ENCODE measurements at places on chromosomes 2 and 18.

- DNase-seq, result no peak
Observed at GRCh38 chr2:46922606-46923005, 7.0 kb upstream of the MCFD2 start.

DNA sequence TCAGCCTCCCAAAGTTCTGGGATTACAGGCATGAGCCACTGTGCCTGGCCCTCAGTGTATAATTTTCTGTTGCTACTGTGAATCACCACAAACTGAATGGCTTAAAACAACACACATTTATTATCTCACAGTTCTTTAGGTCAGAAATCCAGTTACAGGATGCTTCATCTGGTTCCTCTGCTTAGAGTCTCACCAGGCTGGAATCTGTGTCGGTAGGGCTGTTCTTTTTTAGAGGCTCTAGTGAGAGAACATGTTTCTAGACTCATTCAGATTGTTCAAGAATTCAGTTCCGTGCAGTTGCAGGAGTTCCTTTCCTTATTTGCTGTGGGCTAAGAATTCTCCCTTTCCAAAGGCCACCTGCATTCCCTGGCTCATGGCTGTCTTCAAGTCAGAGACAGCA, 22.2 kb downstream of the CCDC121 start:
- no peak for DNase-seq

DNA sequence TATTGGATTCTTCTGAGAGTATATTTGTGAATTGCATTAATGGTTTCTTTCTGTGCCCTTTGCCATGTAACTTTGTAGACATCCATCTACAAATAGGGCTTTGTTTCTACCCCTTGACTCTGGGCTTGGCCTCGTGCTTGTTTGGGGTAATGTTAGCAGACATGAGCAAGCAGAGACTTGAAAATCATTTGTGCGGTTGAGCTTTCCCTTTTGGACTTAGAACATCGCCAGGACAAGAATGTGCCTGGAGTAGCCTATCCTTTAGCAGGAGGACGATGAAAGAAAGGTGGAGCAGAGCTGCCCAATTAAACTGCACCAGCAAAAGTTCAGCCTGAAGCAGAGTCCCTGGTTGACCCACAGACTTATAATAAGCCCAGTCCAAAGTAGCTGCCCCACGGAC, 785.9 kb downstream of the EPHA4 start:
- DNase-seq, result no peak

DNA sequence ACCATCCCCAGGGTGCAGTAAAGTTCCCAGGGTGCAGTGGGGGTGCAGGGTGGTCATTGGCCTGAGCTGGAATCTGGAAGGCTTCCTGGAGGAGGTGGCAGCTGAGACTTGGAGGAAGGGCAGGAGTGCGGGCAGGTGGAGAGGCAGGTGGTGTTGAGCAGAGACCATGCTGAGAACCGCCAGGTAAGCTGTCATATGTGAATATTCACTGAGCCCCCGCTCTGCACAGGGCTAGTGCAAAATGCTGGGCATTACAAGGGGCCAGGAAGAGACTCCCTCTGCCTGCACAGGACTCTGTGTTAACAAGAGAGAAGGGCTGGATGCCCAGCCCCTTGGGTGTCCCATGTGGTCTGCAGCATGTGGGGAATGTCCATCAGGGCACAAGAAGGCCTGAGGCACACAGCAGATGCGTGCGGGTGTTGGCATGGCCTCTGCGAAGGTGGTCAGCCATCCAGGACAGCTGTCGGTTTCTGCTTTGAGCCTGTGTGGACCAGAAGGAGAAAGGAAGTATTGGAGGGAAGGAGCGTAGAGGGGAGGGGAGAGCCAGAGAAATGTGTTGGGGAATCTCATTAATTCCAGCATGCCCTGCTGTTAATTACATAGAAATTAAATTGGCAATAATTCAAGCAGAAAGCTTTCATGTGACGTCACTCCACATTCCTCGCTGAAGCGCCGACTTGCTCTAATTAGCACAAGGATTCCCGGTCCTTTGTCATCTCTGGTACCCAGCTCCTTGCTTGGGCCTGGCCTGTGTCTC, 62.8 kb upstream of the OTOS start:
- no peak for DNase-seq

GRCh38 chr18:3442919-3443318, 7.1 kb upstream of the TGIF1 start:
- DNase-seq, result no peak

All from HFF-Myc (cell line).